ENCODE measurements at places on chromosomes 1 and 21. TPM values are rescaled to one million over a fixed set of nuclear protein-coding genes. Genes with fewer than 3 reads are reported as not detected.

Gene HRNR
- total RNA-seq = not detected

DNA sequence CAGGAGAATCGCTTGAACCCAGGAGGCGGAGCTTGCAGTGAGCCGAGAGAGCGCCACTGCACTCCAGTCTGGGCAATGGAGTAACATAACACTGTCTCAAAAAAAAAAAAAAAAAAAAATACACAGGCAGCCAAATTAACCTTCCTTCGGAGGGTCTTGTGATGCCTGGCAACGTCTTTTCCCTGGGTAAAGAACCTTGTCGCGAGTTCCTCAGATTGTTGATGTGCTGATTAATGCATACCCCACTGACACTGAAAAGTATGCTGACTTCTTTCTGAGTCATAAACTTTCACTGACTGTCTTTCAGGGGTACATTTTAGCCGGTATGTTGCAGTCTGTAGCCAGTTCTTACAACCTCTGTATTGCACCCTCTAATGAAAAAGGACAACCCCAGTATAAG lies 95.1 kb upstream of the SOD1 start:
- H3K36me3 ChIP-seq = peaks cover 2% of the 10 kb centered on the region
- DNase-seq = no peak
- no peaks in the 10 kb centered on the region for H3K27me3 ChIP-seq
- H3K27ac ChIP-seq = no peak overlapping the region
- no peak overlapping the region for H3K4me3 ChIP-seq
- peaks cover 8% of the 10 kb centered on the region for H3K4me1 ChIP-seq

DNA sequence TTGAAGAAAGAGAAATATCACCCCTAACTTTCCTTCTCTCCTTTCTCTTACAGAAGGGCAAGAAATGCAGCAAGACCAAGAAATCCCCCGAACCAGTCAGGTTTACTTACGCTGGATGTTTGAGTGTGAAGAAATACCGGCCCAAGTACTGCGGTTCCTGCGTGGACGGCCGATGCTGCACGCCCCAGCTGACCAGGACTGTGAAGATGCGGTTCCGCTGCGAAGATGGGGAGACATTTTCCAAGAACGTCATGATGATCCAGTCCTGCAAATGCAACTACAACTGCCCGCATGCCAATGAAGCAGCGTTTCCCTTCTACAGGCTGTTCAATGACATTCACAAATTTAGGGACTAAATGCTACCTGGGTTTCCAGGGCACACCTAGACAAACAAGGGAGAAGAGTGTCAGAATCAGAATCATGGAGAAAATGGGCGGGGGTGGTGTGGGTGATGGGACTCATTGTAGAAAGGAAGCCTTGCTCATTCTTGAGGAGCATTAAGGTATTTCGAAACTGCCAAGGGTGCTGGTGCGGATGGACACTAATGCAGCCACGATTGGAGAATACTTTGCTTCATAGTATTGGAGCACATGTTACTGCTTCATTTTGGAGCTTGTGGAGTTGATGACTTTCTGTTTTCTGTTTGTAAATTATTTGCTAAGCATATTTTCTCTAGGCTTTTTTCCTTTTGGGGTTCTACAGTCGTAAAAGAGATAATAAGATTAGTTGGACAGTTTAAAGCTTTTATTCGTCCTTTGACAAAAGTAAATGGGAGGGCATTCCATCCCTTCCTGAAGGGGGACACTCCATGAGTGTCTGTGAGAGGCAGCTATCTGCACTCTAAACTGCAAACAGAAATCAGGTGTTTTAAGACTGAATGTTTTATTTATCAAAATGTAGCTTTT lies 2.4 kb downstream of the CCN1 start:
- no peak overlapping the region for H3K27ac ChIP-seq
- H3K4me3 ChIP-seq = no peak overlapping the region
- peaks cover 51% of the 10 kb centered on the region for H3K27me3 ChIP-seq
- peaks cover 13% of the 10 kb centered on the region for H3K4me1 ChIP-seq
- DNase-seq = no peak

GRCh38 chr1:75937034-75937433 lies 4.8 kb upstream of the ASB17 start:
- H3K4me1 ChIP-seq = no peaks in the 10 kb centered on the region
- no peak overlapping the region for H3K27ac ChIP-seq
- DNase-seq = no peak
- H3K27me3 ChIP-seq = no peaks in the 10 kb centered on the region

GRCh38 chr1:150148837-150149270 lies 862 bp upstream of the PLEKHO1 start:
- H3K4me1 ChIP-seq = peaks cover 66% of the 10 kb centered on the region
- H3K27me3 ChIP-seq = peaks cover 4% of the 10 kb centered on the region
- peaks cover 36% of the 10 kb centered on the region for H3K36me3 ChIP-seq
- no peak for DNase-seq
- peak overlapping the region; percentile 84 for H3K27ac ChIP-seq
- H3K4me3 ChIP-seq = peak overlapping the region; percentile 93

DNA sequence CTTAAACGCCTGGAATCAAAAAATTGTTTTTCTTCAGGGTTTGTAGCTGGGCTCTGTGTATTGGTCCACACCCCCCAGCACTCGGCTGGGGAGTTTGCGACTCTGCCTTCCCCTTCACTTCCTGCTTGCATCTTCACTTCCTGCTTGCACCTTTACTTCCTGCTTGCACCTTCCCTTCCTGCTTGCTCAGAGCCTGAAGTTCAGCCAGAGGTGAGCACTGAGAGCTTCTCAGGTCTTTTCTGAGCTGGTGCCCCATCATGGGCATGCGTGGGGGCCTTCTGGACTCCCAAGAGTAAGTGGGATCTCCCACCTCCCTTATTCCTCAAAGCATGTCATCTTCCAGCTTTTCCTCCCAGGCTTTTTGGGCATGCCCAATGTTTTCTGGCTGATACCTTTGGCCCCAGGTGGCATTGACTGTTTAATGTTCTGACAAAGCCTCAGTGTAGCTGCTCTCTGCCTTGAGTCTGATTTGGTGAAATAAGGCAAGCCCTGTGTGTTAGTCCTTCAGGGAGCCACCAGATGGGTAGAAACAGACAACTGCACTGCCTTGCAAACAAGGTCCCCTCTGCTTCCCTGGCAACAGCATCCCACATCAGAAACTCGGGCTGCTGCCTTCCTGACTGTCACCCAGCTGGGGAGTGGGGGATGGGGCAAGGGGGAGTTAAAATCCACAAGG lies 3.5 kb downstream of the KRTAP10-2 start:
- peak overlapping the region; percentile 64 for H3K4me3 ChIP-seq
- peaks cover 17% of the 10 kb centered on the region for H3K36me3 ChIP-seq
- H3K27ac ChIP-seq = peak overlapping the region; percentile 80
- H3K27me3 ChIP-seq = no peaks in the 10 kb centered on the region
- peak; percentile 47 for DNase-seq
- peaks cover 15% of the 10 kb centered on the region for H3K4me1 ChIP-seq

DNA sequence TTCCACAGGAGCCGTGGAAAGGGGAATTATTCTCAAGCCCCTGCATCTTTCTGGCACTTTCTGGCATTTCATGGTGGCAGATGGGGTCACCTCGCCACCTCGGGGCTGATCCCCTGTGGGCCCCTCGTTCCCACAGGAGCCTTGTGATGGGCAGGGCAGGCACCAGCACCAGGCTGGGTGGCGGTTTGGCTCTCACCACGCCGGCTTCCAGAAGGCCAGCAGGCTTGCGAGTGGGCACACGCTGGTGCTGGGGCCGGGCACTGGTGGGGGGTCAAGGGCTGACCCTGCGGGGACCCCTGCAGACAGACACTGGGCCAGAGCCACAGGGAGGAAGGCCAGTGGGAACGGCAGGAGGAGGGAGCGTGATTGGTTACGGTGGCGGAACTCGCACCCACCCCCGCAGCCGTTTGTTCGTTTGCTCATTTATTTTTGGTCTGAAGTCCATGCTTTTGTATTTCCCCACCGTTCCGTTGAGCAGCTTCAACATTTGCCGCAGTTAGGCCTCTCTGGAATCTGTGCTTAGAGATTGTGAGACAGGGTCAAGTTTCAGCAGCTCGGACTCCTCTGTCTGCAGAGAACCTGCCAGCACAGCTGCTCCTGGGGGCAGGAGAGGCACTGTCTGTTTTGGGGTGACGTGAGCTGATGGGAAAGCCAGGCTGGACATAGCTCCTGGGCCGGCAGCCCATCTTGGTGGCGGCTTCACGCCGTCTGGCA lies 5.3 kb downstream of the COL18A1 start:
- no peak overlapping the region for H3K27ac ChIP-seq
- DNase-seq = no peak
- H3K4me1 ChIP-seq = no peaks in the 10 kb centered on the region
- peaks cover 19% of the 10 kb centered on the region for H3K27me3 ChIP-seq
- H3K36me3 ChIP-seq = no peaks in the 10 kb centered on the region
- no peak overlapping the region for H3K4me3 ChIP-seq

GRCh38 chr1:183002267-183002666 lies 21.0 kb upstream of the LAMC1 start:
- H3K4me3 ChIP-seq = no peak overlapping the region
- DNase-seq = no peak
- no peaks in the 10 kb centered on the region for H3K4me1 ChIP-seq
- no peaks in the 10 kb centered on the region for H3K36me3 ChIP-seq

- H3K27me3 ChIP-seq = peaks cover 60% of the 10 kb centered on the region
- H3K27ac ChIP-seq = no peak overlapping the region
- no peaks in the 10 kb centered on the region for H3K36me3 ChIP-seq
- no peak overlapping the region for H3K4me3 ChIP-seq
- DNase-seq = no peak
These were observed 6.7 kb downstream of the MYCL start for GRCh38 chr1:39894884-39895495.

GRCh38 chr1:233520261-233521191 lies 93.4 kb upstream of the KCNK1 start:
- no peaks in the 10 kb centered on the region for H3K27me3 ChIP-seq
- H3K27ac ChIP-seq = no peak overlapping the region
- DNase-seq = no peak

Gene LYPD8
- total RNA-seq = not detected

DNA sequence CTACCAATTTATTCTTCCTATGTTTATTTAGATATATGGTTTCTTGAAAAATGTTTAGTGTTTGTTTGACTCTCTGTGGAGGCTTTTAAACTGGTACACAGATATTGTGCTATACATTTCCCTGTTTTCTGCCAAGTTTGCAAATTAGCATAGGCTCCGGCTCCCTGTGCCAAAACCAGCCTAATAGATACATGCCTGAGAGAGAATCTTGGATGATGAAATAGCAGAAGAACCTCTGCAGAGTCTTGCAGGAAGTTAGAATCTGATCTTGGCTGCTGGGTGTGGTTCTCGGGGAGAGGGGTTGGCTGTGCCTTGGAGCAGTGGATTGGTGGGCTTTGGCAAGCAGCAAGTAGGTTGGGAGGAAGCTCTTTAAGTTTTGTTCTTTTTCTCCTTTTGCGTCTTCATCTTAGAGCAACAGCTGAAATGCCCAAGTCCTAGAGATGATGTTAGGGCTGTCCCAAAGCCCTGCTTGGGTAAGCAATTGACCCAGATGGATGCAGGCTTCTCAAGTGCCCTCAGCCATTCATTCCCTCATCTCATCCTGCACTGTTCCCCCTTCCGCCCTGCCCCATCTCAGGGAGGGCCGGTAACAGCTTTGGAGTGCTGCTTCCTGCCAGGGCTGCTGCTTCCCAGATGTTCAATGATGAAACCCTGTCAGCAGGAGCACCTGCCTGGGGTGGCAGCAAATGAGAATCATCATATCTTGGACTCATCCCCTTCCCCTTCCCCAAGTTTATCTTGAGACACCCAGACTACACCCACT lies 9.3 kb downstream of the PLA2G2A start:
- peaks cover 1% of the 10 kb centered on the region for H3K4me1 ChIP-seq
- H3K36me3 ChIP-seq = no peaks in the 10 kb centered on the region
- H3K4me3 ChIP-seq = no peak overlapping the region
- H3K27me3 ChIP-seq = peaks cover 30% of the 10 kb centered on the region

DNA sequence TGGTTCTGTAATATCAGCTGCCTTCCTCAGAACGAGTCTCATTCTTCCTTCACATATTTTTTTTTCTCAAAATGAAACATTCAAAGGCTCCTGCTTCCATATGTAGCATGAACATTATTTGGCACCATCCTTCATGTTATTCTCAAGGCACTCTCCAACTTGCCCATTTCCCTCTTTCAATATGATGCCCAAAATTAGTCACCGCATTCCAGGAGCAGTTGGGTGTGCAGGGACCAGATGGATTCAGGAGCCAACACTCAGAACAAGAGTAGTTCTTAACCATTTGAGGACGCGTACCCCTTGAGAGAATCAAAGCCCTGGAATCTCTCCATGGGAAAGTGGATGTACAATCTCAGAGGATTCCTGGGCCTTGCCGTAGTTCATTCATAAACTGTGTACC lies 50.3 kb downstream of the KCNK1 start:
- H3K4me3 ChIP-seq = no peak overlapping the region
- no peaks in the 10 kb centered on the region for H3K4me1 ChIP-seq
- H3K36me3 ChIP-seq = no peaks in the 10 kb centered on the region

Gene PRMT6
- 18.4 TPM for total RNA-seq

Gene SYT6
- total RNA-seq = not detected
